ENCODE measurements at places on chromosomes 7 and 10.

DNA sequence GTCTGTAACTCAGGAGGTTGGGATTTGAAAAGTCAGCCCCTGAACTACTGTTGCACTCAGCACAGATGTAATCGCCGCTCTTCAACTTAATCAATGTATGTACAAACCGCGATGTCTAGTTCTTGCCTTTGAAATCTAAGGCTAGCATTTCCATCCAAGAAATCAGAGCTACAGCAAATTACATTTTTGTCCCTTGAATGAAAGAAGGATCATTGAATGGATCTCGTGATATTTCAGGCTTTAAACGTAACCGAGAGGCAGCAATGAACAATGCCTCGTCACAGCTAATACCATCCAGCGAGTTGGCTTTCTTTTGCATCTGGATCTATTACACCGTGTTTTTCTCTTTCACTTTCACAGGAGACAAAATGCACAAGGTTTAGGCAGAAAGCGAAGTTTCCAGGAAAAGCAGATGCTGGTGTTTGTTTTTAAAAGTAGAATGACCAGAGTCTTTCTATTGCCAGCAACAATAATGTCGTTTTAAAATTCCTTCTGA lies 5.5 kb downstream of the SKIDA1 start:
- no peak for DNase-seq

GRCh38 chr10:127157506-127158200 lies 38.7 kb downstream of the INSYN2A start:
- no peak for DNase-seq

DNA sequence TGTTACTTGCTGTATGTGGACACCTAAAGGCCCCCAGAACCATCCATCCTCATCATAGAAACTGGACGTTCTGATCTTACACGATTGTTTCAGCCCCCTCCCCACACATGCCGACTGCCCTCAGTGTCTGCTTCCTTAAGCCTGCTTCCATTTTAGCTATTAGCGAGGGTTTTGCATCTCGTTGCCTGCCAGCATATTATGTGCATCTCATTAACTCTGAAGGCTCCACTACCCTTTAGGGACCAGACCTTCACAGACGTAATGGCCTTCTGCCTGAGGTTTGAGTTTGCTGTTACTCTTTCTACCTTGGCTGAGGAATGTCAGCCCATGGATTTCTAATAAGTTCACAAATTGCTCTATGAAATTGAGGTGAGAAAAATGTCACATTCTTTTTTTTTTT lies 53.9 kb upstream of the LRGUK start:
- no peak for DNase-seq

DNA sequence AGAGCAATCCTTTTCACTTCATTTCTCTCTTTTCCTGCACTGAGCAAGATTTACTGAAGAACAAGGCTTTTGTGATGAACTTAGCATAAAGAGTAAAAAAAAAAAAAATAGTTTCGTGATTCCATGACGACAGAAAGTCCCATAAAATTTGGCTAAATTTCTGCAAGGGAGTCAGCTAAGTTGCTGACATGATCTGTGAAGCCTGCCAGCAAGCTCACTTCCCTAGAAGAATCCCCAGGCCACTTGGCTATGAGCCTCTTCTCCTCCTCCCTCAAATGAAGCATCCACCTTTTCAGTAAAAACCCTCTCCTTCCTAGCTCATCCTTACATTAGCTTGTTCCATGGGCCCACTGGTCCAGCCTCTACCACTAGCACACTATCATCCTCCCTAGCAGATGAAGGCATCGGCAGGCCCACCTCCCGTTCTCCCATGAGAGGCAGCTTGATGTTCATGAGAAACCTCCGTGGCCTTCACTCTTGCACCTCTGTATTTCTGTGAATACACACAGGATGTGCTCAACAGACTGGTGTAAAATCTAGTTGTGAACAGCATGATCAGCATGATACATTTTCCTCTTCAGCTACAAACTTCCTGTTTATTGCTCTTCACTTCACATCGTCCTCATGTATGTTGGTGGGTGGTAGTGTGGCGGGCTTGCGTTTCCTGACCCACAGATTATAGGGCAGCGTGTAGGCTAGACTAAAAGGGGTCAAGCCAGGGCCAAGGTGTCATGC lies 30.9 kb downstream of the GIMAP8 start:
- no peak for DNase-seq

- no peak for DNase-seq
Measured at GRCh38 chr10:124641282-124642087, 102.7 kb downstream of the FAM53B start.

DNA sequence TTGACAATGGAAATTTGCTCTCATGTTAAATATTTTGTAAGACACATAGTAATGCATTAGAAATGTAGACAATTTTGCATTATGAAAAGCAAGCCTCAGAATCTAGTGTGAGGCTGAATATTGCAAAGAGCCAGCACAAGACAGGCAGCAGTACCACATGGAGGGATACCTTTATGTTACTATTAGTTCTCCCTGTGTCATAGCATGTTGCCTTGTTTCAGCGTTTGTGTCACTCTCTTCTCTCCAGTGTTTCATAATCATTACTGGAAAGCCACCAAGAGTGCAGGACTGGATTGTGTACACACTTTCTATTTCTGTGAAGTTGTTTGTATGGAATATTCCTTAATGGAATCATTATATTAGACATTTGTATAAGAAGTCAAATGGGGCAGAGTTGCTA lies 8.5 kb downstream of the AHR start:
- DNase-seq = no peak

GRCh38 chr7:41445946-41446345 lies 256.9 kb downstream of the INHBA start:
- DNase-seq = no peak

DNA sequence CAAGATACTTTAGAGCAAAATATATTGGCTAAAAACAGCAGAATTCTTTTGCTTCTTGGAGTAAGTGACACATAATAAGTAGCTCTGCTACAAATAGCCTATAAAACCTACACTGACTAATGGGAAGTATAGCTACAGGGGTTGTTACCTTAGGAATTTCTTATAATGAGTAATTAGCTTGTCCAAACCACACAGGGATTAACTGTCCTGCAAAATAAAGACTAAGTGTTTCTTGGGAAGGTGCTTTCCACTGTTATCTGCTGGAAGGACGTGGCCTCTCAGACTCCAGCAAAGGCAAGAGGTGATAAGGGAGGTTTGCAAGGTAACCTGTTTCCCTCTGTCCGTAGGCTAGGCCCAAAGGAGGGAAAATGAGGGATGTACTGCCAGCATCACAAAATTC lies 302.4 kb downstream of the DOCK4 start:
- no peak for DNase-seq

GRCh38 chr10:19592276-19592675 lies 224.0 kb upstream of the PLXDC2 start:
- no peak for DNase-seq

DNA sequence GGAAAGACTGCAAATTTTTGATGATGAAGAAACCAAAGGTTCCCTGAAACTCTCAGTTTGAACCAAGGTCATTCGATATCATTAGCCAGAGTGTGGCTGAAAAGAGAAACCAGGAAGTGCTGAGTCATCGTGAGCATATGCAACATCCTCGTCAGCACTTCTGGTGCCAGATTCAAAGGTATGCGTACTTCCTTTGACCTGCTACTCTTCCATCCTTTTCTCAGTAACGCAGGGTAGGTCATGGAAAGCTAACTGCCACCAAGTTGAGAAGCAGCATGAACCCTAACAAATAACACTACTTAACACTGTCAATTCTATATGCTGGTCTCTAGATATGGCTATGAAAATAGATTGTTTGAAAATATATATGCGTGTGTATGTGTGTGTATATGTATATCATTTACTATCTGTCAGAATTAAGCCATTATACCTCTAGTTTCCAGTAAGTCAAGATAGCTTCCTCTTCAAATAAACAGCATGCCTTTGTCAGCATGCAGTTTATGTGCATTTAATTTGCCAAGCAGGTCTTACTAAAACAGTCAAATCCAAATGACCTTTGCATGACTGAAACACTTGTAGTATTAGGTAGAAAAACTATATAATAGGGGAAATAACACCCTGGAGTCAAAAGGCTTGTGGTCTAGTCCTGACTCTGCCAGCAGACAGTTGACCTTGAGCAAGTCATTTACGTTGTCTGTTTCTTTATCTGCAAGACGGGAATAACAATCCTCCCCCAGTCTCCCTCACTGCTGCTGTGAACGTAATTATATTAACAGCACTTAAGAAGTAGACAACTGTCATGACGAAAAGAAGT lies 26.4 kb downstream of the CDK6 start:
- no peak for DNase-seq

DNA sequence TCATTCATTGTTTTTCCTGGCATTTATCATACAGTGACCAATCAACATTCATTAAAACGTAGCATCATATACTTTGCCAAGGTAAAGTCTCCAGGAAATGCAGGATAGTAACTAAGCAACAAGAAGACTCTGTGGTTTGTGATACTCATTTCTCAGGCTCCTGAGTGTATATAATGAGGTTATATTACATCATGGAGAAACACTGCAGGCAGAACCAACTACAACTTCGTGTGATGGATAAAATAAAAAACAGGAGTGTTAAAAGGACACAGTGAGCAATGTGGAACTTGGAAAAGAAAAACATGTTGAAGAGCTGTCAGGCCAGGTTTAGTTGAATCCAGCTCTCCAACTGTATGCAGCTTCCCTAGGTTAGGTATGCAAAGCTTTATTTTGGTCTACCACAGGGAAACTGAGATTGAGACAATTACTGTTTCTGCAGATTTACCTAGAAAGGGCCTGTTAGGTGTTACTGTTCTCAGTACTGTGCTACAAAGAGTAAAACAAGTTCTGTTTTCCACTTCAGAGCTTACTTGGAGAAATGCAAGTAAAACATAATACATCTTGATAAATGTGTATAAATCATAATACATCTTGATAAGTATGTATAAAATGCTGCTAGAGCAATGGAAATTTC lies 7.8 kb upstream of the CCNY start:
- no peak for DNase-seq

Data from stimulated activated CD4-positive, alpha-beta T cell treated with anti-CD3 and anti-CD28 coated beads, Interleukin-12 subunit alpha, Interleukin-12 subunit beta, amount 100 ng/mL, for 4 hours (primary cell).